ENCODE measurements at places on chromosomes 11 and 22.
A peak's percentile ranks its signal among the peaks of the same experiment; 100 is the strongest.

GRCh38 chr22:23305922-23306374 is 125.6 kb downstream of the BCR start:
- no peak overlapping the region for H3K27ac ChIP-seq
- H3K4me3 ChIP-seq: no peak overlapping the region
- H3K36me3 ChIP-seq: no peaks in the 10 kb centered on the region
- H3K27me3 ChIP-seq: no peaks in the 10 kb centered on the region
- DNase-seq: peak; percentile 4

GRCh38 chr11:29280452-29280851 is 736.4 kb downstream of the KCNA4 start:
- H3K36me3 ChIP-seq: no peaks in the 10 kb centered on the region
- no peak overlapping the region for H3K27ac ChIP-seq
- no peaks in the 10 kb centered on the region for H3K4me1 ChIP-seq
- H3K4me3 ChIP-seq: no peak overlapping the region
- DNase-seq: no peak
- no peaks in the 10 kb centered on the region for H3K27me3 ChIP-seq

DNA sequence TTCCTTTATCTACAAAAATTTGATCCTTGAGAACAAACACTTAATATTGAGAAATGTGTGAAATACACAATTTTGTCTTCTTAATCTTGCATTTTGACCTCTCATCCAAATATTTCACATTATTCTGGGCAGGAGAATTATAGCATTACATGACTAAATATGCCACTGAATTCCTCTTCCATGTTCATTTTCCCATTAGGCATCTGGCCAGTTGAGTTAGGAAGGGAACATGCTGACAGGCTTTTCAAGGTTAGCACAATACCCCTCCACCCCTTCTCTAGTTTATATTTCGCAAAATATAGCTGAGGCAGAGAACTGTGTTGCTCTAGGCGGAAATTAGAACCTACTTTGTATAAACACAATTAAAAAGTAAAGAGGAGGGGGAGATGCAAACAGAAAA is 271.7 kb upstream of the ZC3H12C start:
- no peak overlapping the region for H3K4me3 ChIP-seq
- DNase-seq: no peak
- no peak overlapping the region for H3K27ac ChIP-seq
- H3K4me1 ChIP-seq: no peaks in the 10 kb centered on the region

- H3K4me3 ChIP-seq: no peak overlapping the region
- no peak overlapping the region for H3K27ac ChIP-seq
- H3K27me3 ChIP-seq: no peaks in the 10 kb centered on the region
- DNase-seq: no peak
- no peaks in the 10 kb centered on the region for H3K4me1 ChIP-seq
These were observed 668.8 kb downstream of the DLG2 start for GRCh38 chr11:84958295-84958694.

DNA sequence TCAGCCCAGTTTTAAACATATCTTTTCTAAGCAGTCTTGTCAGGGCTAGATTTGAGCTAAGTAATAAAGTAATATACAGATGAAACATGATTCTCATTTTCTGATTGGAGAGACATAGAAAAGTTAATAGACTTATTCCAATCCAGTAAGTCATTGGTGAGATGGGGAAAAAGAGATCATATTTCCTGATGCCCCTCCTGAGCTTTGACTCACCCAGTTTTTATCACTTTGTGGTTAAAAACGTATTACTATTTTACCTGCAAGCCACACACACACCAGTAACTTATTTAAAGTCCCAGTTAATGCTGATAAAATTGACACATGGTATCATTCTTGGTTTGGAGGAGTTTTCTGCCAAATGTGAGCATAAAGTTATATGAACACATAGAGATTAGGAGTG is 306.8 kb downstream of the CADM1 start:
- DNase-seq: no peak
- H3K27ac ChIP-seq: no peak overlapping the region
- no peak overlapping the region for H3K4me3 ChIP-seq
- H3K4me1 ChIP-seq: no peaks in the 10 kb centered on the region
- no peaks in the 10 kb centered on the region for H3K27me3 ChIP-seq

- H3K27ac ChIP-seq: no peak overlapping the region
- no peaks in the 10 kb centered on the region for H3K4me1 ChIP-seq
- no peaks in the 10 kb centered on the region for H3K27me3 ChIP-seq
- no peak for DNase-seq
- no peak overlapping the region for H3K4me3 ChIP-seq
These were observed 5.4 kb downstream of the SCGB1C1 start for GRCh38 chr11:198236-198806.

Data from small intestine (tissue), 16 donors.